Activated CD4-positive, alpha-beta T cell treated with anti-CD3 and anti-CD28 coated beads, Interleukin-2, Interleukin-6, amounts not matched to agents 100 ng/mL and 50 ng/mL, durations not matched to agents 16 hours and 8 hours (primary cell): ENCODE measurements at places on chromosomes 12 and 14.

DNA sequence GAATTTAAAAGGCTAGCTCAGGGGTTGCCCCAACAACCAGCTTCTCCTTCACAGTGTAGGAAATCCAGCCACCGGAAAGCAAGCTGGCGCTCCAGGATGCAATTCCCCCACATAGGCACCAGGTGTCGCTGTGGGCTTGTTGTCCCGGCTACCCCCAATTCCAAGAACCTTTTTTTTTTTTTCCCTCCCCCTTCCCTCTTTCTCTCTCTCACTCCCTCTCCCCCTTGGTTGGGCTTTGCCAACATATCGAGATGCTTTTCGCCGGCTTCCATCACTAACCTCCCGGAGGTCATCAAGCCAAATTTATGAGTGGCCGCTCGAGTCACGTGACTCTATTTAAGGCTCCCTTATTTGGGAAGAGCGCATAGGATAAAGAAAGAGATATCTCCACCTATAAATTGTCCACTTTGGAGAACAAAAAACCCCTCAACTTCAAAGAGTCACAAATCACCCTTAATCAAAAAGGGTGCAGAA lies at the start of gene HOXC5:
Gene HOXC5 (plus strand): TSS at position 424 of the 474 bp plus-strand sequence. CDS start 73 bp downstream, outside the sequence.
- DNase-seq, result peak; percentile 64

DNA sequence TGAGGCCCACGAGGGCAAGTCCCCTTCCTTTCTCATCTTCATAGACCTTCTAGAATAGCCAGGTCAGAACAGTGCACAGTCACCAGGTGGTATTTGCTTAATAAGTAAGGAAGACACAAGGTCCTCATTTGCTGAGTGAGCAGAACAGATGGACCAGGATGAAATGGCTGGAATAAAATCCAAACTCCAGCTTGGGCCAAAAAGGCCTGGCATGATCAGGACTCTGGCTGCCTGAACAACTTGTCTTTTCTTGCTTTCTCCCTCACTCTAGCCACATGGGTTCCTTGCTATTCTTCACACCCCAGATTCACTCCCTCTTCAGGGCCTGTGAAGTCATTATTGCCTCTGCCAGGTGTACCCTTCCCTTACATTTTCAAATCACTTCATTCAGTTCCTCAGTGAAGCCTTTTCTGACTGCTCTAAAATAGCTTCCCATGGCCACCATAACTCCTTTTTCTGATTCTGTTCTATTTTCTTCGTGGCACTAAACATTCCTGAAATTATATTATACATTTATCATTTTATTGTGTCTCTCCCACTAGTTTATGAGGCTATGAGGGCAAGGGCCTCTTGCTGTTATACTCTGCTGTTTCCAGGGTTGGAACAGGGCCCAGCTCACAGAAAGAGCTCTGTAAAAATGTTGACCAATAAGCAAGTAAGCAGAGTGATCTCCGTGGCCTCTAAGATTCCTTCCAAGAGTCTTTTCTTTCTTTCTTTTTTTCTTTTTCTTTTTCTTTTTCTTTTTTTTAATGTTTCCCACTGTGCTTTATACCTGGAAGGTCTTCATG lies 150.8 kb downstream of the TTC8 start:
- DNase-seq, result no peak

DNA sequence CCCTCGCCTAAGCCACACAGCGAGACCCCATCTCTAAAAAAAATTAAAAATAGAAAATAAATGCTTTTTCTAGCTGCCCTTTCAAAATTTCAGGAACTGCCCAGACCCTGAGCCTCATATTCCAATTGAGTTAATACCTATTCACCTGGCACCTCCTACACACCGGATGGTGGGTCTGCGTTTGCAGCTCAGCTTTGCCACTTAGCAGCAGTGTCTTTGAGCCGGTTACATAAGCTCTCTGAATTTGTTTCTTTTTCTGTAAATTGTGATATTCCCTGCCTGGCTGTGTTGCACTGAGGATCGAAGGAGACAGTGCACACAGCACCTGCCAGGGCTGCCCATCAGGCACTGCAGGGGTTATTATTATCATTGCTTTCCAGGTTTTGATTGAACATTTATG lies 125.6 kb downstream of the EML1 start:
- DNase-seq, result no peak

DNA sequence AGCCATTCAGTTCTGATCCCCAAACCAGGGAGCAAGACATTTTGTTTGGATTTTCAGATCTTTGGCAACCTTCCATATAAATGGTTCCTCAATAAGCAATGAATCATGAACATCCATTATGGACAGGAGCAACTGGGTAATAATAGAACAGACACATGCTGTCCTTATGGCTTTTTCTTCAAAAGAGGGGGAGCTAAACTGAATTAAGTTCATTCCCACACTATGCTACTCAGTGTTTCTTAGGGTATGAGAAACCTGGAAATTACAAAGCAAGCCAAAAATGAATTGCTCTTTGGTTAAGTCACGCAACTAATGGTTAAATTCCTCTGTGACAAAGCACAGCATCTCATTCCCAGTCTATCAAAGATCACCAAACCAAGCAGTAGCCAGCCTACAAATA lies 51.0 kb downstream of the PTGER2 start:
- DNase-seq, result no peak

DNA sequence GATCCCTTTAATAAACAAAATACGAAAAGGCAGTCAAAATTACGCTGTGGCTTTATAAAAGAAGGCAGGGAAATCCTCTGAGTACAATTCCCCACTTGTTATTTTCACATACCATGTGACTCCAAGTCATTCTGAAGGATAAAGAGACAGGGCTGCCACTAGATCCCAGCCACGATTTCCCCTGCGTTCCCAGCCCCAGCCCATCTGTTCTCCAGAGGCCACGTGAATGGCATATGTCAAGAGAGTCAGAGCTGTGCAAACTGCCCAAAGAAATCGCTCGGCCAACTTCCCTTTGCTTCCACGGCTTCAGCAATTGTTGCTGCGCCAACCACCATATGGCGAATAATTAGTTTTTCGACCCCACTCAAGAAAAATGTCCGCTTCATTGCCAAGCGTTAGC lies 161.3 kb downstream of the C12orf42 start:
- DNase-seq, result no peak

DNA sequence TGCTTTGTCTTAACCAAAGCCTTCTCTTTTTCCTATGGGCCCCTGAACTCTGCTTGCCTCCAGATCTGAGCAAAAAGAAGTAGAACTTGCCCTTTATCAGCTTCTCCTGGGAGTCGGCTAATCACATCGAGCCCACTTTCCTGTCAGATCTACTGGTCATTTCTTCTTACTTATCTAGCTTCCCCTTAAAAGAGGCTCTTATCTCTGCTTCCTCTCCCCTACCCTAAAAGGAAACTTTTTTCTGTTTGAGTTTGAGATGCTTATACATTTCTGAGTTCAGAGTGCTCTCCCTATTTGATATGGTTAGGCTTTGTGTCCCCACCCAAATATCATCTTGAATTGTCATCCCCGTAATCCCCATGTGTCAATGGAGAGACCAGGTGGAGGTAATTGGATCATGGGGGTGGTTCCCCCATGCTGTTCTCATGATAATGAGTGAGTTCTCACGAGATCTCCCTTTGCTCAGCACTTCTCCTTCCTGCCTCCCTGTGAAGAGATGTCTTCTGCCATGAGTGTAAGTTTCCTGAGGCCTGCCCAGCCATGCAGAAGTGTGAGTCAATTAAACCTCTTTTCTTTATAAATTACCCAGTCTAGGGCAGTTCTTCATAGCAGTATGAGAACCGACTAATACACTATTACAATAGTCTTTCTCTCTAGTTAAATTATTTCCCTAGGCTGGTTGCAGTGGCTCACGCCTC lies 114.7 kb upstream of the AMN1 start:
- no peak for DNase-seq

- no peak for DNase-seq
Observed at GRCh38 chr12:1205512-1206060, 214.6 kb downstream of the ERC1 start.

DNA sequence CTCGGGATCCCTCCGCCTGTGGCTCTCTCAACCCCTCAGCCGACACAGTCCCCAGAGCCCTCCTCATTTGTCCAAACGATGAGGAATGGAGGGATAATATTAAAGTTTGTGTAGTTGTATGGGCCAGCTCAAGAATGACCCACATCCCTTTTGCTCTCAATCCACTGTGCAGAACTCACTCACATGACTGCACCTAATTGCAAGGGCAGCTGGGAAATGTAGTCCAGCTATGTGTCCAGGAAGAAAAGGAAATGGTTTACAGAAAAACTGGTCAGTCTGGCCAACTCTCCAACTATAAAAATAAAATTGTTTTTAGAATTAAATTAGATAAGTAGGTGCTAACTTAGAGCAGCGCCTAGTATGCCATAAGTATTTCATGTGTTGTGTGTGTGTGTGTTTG lies 66.6 kb downstream of the GALNT8 start:
- DNase-seq, result no peak

- no peak for DNase-seq
Observed at GRCh38 chr12:108858311-108859074, 1.1 kb upstream of the SSH1 start.

DNA sequence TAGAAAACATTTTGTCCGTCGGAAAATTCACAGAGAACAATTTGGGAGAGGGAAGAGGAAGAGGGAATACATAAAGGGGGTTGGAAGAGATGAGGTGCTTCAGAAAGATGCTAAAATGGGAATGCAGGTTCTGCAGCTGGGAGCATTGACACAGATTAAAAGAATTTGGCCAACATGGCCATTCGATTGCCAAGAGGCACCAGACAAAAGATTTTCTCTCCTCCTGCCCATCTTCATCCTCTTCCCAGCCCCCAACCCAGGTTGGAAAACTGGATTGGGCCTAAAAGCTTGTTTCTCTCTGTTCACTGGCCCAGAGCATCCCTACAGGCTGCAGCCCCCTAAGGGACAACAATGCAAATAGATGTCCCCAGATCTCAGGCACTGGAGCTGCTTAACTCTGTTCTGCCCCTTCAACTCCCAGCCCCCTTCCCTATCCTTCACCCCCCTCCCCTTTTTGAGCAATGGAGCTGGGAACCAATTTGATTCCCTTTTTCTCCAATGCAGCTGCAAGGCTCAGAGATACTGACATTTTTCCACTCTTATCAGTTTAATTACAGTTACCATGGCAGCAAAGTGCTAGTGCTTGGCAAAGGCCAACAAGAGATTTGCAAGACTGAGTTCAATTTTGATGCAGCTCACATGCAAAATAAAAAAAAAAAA lies 1.9 kb downstream of the LMO3 start:
- DNase-seq, result no peak

- DNase-seq, result no peak
Observed at GRCh38 chr14:77175843-77176242, 5.8 kb upstream of the TMEM63C start.

DNA sequence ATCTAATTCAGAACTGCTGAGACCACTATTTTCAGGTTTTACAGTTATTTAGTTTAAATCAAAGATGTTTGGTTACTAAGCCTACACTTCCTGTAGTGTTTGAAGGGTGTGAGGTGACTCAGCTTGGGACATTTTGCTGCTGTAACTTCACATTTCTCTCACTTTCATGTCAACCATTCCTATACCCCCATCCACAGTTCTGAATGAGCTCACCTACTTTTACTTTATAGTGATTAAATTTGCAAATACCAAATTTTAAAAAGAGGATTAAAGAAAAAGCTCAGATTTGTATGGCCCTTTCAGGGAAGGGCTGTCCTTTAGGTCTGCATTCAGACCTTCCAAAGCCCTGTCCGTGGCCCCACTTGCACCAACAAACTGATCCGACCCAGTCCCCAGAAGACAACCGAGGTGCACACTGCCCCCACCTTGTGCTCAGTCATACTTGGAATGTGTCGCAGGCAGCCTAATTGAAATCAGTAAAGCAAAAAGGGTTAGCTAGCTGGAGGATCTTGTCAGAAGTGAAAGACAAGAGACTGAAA lies 174.4 kb downstream of the MON2 start:
- peak; percentile 86 for DNase-seq

DNA sequence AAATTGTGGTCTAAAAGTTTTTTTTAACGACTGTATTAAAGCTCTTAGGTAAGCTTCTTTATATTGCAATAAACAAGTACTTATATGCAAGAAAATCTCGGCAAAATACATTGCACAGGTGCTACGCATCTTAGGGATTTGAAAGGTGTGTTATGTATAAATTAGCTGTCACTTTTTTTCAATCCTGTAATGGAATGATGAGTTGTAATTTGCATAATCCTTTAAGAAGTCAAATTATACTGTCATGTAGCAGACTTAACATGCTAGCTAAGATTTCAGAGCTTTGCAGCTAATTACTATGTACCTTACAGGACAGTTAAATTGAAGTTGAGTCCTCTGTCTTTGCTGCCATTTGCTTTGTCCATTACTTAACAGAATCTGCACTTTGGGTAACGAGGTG lies 117.5 kb downstream of the NPAS3 start:
- DNase-seq, result no peak

DNA sequence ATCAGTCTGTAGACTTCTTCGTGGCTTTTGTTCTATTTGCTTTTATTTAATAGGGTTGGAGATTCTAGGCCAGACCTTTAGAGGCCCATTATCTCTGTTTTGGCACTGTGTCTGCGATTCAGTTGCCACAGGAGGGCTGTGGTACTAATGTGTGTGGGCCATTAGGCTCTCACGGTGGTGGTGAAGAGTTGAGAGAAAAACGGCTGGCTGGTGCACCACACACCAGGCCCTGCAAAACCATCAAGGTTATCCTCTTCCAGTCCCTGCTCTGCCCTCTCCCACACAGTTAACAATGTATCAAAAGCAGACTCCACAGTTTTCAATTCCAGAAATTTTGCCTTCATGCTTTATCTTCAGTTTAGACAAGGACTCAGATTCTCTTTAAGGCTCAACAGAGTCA lies 97.7 kb downstream of the MYF5 start:
- DNase-seq, result no peak

- no peak for DNase-seq
Observed at GRCh38 chr12:66832997-66833396, 154.1 kb upstream of the GRIP1 start.

DNA sequence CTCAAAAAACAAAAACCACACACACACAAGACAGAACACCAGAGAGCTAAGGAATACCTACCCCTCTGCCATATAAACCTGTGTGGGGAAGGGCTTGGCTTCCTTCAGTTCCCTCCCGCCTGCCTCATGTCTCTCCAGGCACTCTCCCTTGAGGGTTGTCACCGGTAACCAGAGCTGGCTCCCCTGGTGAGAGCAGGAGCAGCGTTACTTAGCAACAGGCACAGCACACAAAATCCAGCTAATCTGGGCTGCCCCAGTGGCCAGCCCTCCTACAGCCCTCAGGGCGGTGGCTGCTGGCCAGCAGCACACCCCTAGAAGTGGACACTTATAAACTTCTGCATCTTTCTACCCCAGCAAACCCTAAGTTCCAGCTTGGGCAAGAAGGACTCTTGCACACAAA lies 21.6 kb upstream of the NR4A1 start:
- no peak for DNase-seq

GRCh38 chr14:89294872-89295271 lies 122.2 kb downstream of the FOXN3 start:
- DNase-seq, result no peak

DNA sequence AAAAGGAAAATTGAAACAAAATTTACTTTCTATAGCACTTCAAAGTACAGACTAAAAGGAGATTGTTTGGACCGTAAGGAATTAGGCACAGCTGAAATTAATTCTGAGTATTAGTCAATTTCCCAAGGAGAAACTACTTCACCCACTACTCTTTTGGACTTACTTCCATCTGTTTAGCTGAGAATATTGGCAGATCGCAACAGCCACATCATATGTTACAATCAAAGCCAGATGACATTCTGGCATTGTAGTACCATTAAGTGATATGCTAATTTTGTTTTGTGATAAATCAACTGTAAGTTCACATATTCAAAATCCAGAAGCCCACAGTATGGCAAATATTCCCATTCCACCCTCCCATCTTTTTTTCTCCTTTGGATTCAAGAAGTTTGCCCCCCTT lies 47.1 kb upstream of the ANKS1B start:
- no peak for DNase-seq

GRCh38 chr14:78048120-78048519 lies 122.1 kb upstream of the NRXN3 start:
- no peak for DNase-seq
